LNCaP clone FGC (cell line): ENCODE measurements at places on chromosomes 16 and 17.

- no peak for DNase-seq
Observed at GRCh38 chr16:51151961-51152663, 1.0 kb upstream of the SALL1 start.

GRCh38 chr16:11637320-11637719 is 30.9 kb upstream of the SNN start:
- DNase-seq: no peak

GRCh38 chr17:34858591-34859565 is 102.4 kb downstream of the CCT6B start:
- no peak for DNase-seq

DNA sequence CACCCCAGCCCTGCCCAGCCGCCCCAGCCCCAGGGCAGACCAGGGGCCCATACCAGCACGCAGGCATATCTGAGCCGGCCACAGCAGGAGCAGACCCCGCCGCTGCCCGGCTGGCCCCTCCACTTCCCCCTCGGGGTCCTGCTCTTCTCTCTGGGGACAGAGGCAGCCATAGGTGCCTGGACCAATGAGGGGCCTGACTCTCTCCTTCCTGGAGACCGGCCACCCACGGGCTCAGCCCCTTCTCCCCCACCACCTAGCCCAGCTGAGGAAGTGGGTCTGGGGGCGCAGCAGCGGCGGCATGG is 3.8 kb downstream of the TMC6 start:
- no peak for DNase-seq

DNA sequence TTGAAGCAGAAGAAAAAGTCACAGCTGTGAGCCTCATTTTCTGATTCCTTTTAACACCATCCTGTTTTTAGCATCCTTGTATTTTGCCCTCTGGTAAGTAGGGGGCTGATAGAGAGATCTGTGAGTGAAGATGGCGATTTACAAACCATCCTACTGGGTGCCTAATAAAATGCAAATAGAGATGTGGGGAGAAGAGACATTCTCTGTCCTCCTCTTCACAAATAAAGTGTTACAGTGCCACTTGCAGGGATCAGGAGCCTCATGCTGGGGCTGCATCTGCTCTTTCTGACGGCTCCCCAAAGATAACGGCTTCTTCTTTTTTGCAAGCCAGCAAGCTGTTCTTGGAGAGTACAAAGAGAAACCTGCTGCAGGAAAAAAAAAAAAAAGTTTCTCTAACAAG is 418.6 kb downstream of the TOX3 start:
- DNase-seq: no peak

DNA sequence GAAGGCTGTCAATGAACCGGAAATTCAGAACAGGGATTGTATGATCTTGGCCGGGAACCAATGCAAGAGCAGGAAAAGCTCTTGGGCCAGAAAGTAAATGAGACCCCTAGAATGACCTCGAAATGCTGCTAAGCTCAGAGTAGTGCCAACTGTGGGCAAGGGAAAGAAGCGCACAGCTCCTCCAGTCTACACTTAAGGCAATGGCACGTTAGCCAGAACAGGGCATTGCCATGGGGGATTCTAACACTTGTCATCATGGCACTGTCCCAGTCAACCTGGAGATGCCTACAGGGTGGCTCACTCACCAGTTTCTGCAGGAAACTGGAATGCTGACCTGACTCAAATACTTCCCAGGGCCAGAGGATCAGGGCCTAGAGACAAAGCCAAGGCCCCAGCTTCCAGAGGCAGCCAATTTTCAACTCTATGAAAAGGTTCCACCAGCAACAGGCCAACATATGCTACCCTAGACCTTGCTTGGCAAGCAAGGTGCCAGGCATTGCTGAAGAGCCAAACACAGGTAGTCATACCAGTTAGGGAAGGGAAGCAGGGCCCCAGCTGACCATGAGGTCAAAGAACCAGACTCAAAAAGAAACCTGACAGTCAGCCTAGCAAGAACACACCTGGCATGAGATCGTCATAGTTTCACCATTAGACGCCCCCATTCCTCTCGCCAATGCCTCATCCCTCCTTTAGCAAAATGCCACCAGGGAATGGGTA is 34.9 kb downstream of the ARHGAP17 start:
- peak; percentile 32 for DNase-seq

DNA sequence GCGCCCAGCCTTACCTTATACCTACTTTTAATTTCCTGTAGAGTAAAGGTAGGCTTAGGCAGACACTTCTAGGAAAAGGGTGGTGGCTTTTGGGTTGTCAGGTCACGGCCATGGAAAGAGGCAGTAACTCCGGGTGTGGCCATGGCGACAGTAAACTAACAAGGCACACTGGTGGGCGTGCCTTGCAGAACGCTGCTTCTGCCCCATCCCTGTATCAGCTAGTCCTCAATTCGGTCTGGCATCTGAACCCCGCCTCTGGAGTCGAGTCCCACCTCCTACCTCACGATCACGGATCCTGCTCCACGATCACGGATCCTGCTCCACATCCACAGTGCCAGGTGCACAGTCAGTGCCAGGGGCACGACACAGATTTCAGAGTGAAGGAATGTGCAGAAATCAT is 5.6 kb downstream of the ADCY9 start:
- no peak for DNase-seq

GRCh38 chr16:70375636-70376611 is 29.2 kb downstream of the DDX19A start:
- DNase-seq: no peak

DNA sequence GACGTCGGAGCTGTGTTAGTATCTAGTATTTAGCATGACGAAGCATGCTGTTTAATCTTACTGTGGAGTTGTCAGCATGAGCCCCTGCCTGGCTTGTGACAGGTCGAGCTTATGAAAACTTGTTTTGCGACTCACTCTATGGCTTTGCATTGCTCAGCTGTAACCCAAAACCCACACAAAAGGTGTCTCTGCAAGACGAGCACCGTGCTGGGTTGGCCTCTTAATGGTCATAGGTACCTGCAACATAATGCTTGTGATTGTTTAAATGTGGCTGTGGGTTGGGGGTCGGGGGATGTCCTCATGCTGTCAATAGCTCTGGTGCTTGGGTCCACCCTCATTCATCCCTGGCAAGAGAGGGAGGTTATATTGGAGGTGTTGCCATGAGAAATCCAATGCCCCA is 5.4 kb downstream of the NTN1 start:
- DNase-seq: no peak

DNA sequence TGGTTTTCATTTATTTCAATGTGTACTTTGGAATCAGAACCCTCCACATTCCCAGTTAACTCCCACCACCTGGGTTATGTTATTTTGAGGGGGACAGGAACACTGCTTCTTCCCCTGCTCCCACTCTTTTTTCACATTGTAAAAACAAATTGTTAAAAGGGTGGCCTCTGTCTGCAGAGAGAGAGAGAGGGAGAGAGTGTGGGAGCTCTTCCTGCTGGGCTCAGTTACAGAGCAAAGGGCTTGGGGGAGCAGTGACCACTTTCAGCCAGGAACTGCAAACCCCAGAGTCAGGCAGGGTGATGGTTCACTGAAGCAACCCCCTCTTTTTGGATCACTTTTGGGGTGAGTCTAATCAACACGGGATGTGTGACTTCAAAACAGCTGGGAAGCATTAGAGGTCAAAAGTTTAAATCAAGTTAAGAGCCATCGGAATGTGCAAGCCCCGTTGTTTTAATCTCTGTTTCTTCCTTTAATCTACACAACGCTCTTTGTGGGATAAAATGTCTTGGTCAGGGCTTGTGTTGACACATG is 577.0 kb upstream of the CDH11 start:
- DNase-seq: no peak

- no peak for DNase-seq
Observed at GRCh38 chr16:8589900-8590688, at the start of gene TMEM114. Gene TMEM114, minus strand, starts transcription at chr16:8590511. Its CDS starts 673 bp downstream, at chr16:8589838.

GRCh38 chr17:50303596-50303995 is 29.3 kb downstream of the TMEM92 start:
- no peak for DNase-seq

DNA sequence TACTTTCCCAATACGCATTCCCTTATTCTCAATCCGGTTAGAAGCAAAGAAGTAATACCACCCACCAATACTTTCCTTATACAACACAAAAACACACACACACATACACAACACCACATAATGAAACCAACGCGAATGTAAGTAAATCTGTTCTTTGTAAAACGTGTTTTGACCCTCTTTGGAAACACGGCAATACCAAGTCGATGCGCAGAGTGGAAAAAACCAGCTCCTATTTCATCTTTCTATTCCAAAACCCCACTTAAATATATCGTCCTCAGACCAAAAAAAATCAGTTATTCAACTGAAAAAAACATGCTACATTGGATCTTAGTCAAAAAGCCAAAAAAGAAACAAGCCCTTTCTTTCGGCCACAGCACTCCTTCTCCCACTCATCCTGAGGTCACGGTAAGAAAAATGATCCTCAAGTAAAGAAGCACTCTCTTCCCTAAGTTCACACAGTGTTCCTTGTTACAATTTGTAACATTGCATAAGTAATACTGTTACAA is 31.0 kb upstream of the ARL4D start:
- DNase-seq: peak; percentile 69

DNA sequence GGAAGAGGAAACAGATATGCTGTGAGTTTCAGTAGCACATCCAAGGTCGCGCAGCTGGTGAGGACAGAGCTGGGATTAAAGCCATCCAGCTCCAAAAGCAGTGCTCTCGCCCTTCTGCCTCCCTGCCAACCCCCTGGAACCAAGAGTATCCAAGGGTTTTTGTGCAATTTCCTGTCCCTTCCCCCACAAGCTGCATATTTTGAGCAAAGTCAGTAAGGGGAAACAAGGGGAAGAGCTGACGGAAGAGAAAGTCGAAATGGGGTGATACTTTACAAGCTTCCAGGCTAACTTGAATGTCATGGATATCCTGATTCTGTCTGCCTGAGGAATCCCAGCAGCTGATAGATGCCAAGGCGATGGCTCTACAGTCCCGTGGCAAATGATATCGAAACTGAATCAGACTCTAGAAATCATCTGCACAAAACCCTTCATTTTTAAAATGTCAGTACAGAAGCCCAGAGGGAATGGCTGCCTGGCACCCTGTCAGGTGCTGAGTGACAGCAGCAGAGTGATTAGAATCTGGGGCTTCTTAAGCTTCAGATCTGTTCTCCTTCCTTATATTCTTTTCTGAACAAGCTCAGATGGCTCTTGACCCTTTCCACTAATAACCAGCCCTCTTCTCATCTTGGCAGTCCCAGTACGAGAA is 42.9 kb upstream of the TEKT3 start:
- no peak for DNase-seq

DNA sequence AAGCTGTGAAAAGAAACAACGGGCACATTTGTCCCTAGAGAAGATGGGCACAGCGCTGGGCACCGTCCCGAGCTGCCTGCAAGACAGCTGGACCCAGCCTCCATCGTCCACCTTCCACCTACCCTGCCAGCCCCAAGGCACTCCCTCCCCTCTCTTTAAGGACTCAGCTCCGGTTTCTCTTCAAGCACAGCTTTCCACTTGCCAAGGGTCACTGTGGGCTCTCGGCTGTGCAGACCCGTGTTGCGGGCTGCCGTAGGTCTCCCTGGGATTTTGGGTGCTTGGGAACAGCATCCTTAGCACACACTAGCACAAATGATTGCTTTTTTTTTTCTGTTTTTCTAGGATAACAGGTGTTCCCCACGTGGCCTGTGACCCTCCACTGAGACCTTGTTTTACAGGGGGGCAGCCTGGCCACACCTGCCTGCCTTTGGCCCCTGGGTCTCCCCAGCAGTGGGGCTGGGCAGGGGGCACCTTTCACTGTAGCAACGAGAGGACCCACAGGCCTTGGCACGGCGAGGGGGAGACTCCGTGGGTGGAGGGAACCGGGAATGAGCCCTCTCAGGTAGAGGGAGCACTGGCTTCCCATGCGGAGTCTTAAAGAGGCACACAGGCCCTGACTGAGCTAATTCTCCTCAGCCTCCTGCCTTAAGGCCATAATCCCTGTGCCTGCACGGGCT is 1.4 kb downstream of the CHMP6 start:
- DNase-seq: no peak

- no peak for DNase-seq
Observed at GRCh38 chr17:82632451-82632850, 15.8 kb downstream of the WDR45B start.

GRCh38 chr17:59786536-59787319 is 79.3 kb downstream of the VMP1 start:
- DNase-seq: peak; percentile 76

- DNase-seq: no peak
Observed at GRCh38 chr17:46964315-46965265, 14.5 kb downstream of the RPRML start.

- DNase-seq: no peak
Observed at GRCh38 chr17:41069031-41069430, 3.4 kb upstream of the KRTAP2-4 start.

GRCh38 chr17:7572338-7572587 is 7.2 kb upstream of the CD68 start:
- DNase-seq: peak; percentile 99

DNA sequence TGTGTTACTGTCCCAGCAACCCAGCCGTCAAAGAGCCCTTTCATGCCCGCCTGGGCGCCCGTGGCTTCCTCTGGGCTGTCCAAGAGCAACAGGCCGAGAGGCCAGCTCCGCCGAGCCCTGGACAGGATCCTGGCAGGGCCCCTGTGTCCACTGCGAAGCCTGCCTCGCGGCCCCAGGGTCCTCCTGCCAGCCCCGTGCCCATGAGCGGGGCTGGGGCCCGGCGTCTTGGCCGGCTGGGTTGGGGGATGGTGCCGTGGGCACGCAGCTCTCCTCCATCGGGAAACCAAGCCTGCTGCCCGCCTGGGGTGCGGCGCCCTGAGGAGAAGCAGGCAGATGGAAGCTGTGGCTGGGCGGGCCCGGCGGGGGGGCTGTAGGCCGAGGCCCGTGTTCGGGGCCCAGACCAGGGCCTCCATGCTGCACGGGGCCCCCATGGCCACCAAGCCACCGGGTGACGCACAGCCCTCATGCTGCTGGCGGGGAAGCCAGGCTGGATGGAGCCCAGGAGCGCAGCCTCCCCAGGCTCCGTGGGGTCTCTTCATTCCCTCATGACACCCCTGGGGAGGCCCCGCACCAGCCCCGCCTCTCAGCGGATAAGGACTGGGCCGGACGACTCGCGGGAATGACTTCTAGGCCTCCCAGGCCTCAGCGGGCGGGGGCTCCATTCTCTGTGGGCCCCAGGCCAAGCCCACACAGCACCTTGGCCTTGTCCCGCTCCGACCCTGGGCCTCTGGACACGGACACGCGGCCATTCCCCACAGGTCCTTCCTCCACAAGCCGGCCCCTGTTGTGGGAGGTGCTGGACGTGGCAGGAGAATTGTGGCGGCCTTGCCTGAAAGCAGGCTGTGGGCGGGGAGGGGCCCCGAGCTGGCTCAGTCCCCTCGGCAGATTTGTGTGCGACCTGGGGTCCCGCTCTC is at the start of gene C1QTNF8:
TSS of gene C1QTNF8 (minus strand) at position 76 of the 914 bp plus-strand sequence. CDS start 1,322 bp downstream, outside the sequence.
- no peak for DNase-seq

DNA sequence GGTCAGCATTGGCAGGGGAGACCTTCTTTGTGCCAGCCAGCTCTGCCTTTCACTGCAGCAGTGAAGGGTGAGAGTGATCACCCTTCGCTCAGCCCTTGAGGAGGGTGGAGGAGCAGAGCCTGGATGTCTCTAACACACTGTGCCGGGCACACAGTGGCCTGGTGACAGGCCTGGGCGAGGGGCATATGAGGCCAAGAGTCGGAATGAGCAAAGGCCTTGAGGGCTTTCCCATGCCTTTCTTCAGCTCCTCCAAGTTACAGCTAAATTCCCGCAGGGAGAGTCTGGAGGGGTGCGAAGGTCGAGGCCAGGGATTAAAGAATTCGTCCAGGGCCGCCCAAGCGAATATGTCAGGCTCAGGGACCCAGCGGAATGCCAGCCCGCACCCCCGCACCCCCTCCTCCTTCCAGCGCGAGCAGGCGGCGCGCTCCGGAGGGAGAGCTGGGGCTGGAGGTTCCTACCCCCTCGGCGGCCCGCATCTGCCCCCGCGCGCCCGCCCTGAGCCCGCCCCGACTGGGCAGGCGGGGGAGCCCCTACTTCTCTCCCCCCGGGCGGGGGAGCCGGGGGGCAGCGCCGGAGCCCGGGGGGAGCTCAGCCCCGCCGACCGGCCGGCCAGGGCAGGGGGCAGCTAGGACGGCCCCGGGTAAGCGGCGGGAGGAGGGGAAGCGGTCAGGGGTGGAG is at the start of gene RASL10B:
TSS of gene RASL10B (plus strand) at position 401 of the 678 bp plus-strand sequence. CDS start 3,546 bp downstream, outside the sequence.
- DNase-seq: no peak
